ENCODE measurements at places on chromosomes 5 and 9.

DNA sequence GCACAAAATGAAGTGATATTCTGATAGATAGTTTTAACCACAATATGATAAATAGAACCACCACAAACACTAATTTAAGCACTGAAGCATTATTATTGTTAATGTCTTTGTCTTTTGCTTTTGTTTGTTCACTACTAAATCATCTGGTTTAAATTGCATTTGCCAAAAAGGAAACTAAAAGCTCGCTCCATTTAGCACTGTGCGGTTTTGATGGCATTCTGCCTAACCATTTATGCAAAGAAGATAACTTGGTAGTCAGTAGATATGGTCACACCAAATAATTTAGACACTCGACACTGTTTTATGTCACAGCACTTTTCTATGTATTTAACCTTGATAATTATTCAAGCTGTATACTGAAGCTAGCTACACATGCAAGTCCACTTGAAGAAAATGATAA is 849.8 kb upstream of the CDH6 start:
- no peak for DNase-seq

GRCh38 chr5:146699138-146699537 is 179.4 kb downstream of the PPP2R2B start:
- no peak for DNase-seq

DNA sequence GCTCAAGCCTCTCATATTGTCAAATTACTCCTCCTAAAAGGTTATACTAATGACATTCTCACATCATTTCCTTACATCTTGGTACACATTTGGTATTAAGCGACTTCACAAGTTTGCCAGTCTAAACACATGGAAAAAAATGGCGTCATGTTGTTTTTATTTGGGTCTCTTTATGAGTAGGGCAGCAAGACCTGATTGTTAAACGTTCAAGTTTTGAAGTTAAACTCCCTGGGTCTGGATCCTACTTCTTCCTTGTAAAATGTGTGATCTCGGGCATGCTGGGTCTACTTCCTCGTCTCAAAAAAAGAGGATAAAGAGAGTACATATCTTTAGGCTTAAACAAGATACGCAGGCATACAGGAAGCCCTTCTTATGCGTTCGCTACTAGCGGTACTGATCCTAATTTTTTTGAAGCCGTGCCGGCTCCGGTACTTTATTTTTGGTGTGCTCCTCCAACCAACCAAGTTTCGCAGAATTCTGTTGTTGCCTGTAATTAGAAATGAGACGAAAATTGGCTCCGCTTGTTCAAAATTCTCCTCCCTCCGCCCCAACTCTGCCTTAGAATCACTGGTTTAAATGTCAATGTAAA is 596 bp upstream of the CDC37L1 start:
- no peak for DNase-seq

GRCh38 chr9:96149533-96150280 is 152.3 kb downstream of the HSD17B3 start:
- DNase-seq: no peak

DNA sequence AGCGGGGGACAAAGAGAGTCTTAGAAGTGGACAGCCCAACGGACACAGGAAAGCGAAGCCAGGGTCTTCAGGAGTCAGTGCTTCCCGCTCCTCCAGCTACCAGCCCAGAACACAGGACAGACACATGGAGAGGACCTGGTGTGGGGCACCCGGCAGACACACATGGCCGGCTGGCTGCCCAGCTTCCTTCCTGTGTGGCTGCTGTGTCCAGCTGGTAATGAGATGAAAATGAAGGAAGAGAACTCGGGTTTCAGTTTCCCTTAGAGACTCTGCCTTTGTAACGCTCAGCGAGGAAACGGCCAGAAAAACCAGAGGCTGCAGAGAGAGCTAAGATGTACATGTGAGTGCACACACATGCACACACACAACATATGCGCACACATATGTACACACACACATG is 87.5 kb downstream of the SECISBP2 start:
- DNase-seq: no peak

- DNase-seq: no peak
Measured at GRCh38 chr9:127987103-127987614, 6.4 kb upstream of the EEIG1 start.

Measured in stimulated activated CD8-positive, alpha-beta memory T cell treated with anti-CD3 and anti-CD28 coated beads, Interleukin-2, amount 100 ng/mL, for 48 hours (primary cell).